ENCODE measurements at places on chromosomes 16 and 17.

DNA sequence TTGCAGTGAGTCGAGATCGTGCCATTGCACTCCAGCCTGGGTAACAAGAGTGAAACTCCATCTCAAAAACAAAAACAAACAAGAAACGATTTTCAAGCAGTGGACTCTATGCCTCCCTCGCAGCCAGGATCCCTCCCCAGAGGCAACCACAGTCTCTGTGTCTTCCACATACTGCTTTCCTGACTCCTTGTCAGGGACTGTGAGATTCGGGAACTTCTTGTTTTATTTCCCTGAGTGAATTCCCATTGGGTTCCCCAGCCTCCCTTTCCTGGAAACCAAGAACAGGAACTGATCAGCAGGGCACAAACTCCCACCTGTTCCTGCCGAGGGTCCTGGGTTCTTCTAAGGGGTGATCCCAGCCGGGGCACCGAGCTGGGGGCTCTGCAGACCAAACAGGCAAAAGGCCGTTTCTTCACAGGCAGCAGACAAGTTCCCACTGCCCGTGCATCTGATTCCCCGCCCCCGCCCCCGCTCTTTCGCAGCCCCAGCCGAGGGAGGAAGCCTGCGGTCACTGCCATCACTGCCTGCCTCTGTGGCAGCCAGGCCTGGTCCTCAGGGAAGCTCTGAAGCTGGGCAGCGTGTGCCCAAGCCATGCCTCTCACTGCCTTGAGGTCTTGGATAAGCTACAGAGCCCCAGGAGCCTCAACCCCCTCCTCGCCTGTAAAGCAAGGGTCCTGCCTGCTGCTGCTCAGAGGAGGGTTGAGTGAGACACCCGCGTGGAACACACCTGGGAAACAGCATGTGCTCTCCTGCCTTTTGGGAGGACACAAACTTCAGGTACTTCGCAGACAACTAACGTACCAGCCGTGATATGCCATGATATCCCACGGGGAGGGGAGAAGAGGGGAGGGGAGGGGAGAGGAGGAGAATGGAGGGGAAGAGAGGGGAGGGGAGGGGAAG, 5.5 kb upstream of the PIEZO1 start:
- DNase-seq = peak; percentile 55

- no peak for DNase-seq
Observed at GRCh38 chr17:82127315-82127595, 29.2 kb upstream of the FASN start.

DNA sequence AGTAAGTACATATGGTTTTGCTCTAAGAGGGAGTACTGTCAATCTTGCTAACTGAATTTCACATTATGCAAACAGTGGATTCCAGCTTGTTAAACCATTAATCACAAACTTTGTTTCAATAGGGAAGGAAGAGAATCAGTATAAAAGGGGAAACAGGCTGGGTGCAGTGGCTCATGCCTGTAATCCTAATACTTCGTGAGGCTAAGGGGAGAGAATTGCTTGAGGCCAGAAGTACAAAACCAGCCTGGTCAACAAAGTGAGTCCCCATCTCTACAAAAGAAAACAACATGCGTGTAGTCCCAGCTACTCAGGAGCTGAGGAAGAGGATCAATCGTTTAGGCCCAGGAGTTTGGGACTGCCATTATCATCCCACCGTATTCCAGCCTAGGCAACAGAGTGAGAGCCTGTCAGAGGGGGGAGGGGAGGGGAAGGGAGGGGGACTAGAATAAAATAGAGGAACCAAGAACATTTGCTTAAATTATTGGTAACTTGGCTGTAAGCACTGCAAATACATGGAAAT, 65.7 kb downstream of the FBXL20 start:
- DNase-seq = no peak

DNA sequence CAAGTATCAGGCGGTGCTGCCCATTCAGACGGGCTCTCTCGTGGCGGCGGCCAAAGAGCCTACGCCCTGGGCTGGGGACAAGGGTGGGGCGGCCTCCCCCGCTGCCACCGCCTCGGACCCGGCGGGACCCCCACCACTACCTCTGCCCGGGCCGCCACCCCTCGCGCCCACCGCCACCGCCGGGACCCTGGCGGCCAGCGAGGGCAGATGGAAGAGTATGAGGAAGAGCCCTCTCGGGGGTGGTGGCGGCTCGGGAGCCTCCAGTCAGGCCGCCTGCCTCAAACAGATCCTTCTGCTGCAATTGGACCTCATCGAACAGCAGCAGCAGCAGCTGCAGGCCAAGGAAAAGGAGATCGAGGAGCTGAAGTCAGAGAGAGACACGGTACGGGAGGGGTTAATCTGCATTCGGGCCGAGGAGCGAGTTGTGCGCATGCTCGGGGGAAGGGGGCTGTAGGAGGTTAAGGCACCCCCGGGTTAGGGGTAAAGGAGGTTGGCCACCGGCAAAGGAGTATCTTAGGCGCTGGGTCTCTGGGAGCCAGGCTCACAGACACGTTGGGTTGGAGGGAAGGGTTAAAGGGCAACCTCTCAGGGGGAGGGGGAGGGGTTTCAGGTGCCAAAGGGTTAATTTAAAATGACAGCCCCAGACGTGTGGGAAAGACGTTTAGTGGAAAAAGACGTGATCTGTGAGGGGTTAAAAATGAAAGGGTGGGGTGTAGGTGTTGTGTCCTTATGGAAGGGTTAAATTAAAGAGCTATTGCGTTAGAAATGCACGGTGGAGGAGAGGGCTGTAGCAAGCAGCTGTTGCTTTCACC, 1.4 kb downstream of the MSL1 start:
- peak; percentile 65 for DNase-seq

DNA sequence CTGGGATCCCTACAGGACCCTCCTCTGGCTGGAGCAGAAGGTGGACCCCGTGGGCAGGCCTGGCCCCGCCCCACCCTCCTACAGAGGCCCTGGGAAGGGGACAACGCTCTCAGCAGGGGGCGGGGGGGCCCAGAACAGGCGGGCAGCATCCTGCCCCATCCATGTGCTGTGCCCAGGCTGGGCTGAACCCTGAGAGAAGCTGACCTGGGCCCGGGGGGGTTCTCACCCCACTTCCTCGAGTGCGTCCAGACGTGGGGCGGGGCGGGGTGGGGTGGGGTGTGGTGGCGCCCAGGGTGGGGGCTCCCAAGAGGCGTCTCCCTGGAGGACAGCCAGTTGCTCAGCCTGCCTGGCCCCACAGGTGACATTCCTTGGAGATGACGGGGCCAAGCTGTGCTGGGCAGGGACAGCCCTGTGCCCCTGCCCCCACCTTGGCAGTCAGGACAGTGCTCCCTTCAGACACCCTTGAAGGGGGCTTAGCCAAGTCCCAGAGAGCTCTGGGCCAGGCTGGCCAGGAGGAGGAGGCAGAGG, 390 bp upstream of the UNC13D start:
- DNase-seq = no peak

DNA sequence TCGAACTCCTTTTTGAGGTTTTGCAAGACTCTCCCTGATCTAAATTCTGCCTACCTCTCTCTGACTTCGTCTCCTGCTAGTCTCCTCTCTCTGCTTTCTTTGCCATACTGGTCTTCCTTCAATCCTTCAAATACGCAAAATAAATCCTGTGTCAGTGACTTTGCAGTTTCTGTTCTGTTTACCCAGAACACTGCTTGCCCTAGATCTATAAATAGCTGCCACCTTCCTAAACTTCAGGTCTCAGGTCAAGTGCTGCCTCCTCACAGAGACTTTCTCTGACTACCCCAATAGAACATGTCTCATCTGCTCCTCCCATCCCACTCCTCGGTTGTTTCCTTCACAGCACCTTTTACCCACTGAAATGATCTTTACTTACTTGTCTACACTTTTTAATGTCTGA, 78.9 kb downstream of the TRIM37 start:
- no peak for DNase-seq

DNA sequence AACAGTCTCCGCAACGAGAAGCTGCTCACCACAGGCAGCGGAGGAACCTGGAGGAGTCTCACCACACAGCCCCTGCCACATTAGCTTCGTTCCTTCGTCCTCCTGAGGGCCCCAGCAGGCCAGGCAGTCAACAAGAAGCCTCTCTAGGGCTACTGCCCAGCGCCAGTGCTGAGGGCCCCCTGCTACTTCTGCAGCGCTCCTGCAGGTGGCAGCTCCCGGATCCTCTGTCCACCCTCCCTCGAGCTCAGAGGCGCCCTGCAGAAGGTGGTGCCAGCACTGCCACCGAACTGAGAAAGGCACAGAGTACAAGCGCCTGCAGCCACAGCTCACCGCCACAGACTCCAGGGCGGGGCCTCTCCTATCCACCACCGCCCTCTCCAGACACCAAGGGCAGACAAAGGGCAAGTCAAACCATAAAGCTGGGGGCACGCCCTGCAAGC, 27.3 kb downstream of the KDM8 start:
- DNase-seq = peak; percentile 86

DNA sequence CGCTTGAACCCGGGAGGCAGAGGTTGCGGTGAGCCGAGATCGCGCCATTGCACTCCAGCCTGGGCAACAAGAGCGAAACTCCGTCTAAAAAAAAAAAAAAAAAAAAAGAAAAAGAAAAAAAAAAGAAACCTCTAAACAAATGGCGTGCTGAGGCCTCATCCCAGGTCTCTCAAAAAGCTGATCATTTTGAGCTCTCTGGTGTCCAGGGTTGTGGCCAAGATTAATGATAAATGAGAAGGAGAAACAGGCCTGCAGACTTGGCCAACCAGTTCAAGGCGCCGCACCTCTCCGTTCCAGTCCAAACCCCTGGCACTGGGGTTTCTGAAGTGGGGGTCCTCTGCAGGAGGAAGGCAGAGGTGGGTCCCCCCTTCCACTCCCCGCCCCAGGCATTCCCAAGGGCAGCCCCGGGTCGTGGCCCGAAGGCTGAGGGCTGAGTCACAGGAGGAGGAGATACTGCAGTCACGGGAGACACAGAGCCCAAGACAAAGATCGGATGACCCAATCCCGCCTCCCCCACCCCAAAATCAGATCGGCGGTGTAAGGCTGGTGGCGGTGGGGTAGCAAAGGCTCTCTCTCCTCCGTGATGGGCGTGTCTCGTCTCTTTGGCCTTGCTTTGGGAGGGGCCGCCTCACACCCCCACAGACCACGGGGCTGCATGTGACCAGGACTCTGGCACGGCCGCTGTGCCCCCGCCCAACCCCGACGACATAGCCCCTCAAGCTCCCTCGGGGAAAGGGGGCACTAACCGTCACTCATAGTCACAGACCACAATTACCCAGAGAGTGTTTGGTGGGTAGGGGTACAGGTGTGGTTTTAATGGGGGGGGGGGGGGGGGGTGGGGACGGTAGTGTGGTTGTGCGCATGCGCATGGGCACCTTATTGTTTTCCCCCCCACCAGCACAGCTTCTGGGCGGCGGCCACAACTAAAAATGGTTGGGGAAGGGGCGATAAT, 1.1 kb downstream of the VAT1 start:
- peak; percentile 40 for DNase-seq

- no peak for DNase-seq
Observed at GRCh38 chr17:57288773-57289121, 32.4 kb downstream of the MSI2 start.

GRCh38 chr17:61389670-61390478, 9.8 kb upstream of the TBX2 start:
- DNase-seq = no peak

GRCh38 chr17:17413215-17413792, 63.5 kb upstream of the MED9 start:
- DNase-seq = no peak

- DNase-seq = no peak
Observed at GRCh38 chr16:79045191-79045590, 555.3 kb downstream of the MAF start.

DNA sequence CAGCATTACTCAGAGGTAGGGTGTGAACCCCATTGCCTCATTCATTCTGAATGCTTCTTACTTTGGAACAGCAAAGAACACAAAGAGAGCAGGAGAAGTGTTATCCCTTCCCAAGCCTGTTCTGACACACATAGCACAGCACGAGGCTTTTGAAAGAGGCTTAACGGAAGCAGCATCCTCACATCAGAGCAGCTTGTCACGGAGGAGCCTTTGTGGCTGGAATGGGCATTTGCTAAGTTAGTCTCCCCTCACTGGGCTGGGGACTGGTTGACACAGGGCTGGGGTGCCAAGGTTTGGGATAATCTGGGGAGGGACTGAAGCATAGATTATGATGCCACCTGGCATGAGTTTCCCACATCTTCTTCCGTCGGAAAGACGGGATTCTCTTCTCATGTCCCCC, 167.5 kb upstream of the DNAH9 start:
- DNase-seq = no peak

DNA sequence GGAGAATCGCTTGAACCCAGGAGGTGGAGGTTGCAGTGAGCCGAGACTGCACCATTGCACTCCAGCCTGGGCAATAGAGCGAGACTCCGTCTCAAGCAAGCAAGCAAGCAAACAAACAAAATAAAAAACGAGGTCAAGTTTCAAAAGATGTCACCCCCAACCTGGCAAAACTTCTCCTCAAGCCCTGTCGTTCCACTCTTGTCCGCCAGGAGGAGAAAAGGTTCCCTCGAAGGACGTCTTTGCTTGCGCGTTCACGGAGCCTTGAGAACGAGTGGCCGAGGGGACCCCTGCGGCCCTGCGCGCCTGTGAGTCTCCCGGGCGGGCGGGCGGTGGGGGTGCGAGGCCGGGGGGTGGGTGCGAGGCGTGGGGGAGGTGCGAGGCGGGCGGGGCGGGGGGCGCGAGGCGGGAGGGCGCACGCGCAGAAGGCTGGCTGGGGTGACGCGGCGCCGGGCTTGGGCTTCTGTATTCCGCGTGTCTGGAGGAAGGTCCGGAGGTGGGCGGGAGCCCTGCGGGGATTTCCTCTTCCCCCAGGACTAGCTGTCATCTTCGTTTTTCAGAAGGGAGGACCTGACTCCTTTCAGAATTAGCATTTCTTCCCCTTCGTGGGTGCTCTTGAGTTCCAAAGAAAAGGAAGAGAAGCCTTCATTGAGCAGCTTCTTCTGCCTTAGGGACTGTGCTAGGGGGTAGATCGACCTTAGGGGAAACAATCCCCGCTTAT, 3.7 kb downstream of the SLC52A1 start:
- DNase-seq = peak; percentile 82

- no peak for DNase-seq
Observed at GRCh38 chr17:49595328-49595727, 19.7 kb downstream of the NXPH3 start.

GRCh38 chr17:17416400-17417360, 60.1 kb upstream of the MED9 start:
- no peak for DNase-seq

GRCh38 chr17:63445954-63446752, at the start of gene CYB561:
TSS of gene CYB561 (minus strand) at chr17:63446306. CDS start at chr17:63437547, 8,759 bp downstream.
- peak; percentile 75 for DNase-seq

DNA sequence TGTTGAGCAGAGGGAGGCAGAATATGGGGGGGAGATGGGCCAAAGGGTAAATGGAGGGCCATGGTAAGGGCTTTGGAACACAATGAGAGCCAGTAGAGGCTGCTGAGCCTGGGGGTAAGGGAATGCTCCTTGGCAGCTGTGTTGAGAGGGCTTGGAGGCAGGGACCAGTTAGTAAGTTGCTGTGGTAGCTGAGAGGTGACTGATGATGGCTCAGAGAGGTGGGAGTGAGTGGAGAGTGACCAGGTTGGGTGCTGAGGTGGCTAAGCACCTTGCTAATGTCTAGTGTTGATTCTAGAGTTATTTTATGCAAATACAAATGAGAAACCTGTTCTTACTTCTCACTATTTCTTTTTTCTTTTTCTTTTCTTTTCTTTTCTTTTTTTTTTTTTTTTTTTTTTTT, 10.8 kb downstream of the SBK1 start:
- no peak for DNase-seq

- DNase-seq = no peak
Observed at GRCh38 chr17:33197342-33197741, 95.8 kb downstream of the ASIC2 start.

GRCh38 chr17:36507266-36507665, 20.8 kb downstream of the ZNHIT3 start:
- DNase-seq = no peak

- no peak for DNase-seq
Observed at GRCh38 chr16:51146256-51146924, 4.7 kb downstream of the SALL1 start.

All from CD4-positive, alpha-beta memory T cell (primary cell).